Smooth muscle cell of the brain vasculature (primary cell): ENCODE measurements at places on chromosomes 6 and 20.

DNA sequence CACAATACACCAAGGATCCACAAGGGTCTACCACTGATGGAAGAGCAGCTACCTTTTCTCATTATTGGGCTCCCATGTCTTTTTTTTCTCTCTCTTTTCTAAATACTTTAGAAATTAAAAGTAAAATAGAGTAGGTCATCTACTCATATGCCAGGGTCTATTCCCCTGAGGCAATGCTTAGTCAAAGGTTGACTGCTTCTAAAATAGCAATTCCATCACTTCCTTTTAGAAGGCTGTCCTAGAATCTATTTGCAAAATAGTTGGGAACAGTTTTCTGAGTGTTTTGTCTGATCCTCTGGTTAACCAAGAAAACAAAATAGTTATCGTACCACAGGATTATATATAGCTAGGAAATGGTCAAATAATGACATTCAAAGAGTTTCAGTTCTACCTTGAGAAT, 174.1 kb downstream of the COL21A1 start:
- DNase-seq: no peak

GRCh38 chr6:170139531-170139930, 151.3 kb downstream of the DLL1 start:
- no peak for DNase-seq

- no peak for DNase-seq
Measured at GRCh38 chr20:43284486-43284885, 94.8 kb upstream of the PTPRT start.

GRCh38 chr20:50628853-50629669, 62.3 kb downstream of the RIPOR3 start:
- no peak for DNase-seq

GRCh38 chr20:4507288-4507719, 214.4 kb upstream of the PRND start:
- DNase-seq: no peak

DNA sequence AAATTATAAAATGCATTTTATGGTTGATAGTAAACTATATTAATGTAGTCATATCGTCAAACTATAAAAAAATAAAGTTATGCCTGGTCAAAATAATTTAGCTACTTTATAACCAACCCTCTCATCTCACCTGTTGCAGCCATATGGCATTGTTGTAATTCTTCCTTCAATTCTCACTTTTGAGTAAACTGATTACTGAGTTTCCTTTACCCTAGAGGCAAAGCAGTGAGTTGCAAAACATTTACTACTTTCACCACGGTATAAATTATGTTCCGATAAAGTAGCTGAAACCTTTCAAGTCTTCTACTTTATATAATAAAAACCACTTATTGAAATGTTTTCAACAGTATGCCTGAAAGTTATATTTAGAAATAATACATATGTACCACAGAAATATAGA, 113.8 kb downstream of the AHI1 start:
- DNase-seq: no peak

- DNase-seq: no peak
Measured at GRCh38 chr6:138682704-138683527, 90.7 kb upstream of the CCDC28A start.

GRCh38 chr20:10696650-10697049, 22.9 kb upstream of the JAG1 start:
- DNase-seq: no peak

DNA sequence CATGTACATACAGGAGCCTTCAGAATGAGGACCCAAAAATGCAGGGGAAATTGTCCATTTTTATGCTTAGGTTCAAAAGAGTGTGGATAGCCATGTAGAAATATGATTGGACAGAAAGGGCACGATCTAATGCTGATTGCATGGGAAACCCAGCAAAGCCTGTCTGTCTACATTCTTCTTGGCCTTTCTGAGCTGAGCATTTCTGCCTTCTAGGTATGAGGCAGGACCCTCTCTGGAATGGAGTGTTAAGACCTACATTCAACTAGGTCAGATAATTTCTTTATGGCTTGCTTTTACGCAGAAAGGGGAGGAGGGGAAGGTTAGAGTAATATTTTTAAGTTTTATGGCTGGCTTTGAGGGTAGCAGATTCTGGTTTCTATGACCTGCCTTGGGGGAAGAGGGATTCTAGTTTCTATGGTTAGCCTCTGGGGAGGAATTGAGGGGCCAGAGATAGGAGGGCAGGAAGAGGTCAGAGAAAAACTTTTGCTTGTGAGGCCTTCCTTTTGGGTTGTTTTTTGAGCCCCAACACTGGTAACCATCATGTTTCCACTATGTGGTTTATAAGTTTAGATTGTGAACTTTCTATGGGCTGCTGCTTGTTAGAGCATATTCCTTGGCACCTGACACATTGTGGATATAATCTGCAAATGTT, 63.5 kb downstream of the LYRM2 start:
- no peak for DNase-seq

GRCh38 chr20:46135856-46136633, 17.9 kb downstream of the CD40 start:
- DNase-seq: no peak

DNA sequence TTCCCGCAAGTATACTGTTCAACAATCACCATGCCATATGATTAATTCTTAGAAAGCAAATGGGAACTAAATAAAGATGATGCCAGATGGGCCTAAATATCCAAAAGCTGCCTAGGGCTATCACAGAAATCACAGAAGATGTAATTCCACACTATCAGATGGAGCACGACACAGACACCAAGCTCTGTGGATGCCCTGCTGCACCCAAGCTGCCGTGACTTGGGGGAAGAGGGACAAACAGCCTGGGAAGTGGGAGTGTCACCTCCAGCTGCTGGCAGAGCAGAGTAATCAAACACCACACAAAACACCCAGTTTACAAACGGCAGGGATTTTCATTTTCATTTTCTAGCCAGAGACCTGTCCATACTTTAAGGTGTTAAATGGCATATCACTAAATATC, 35.7 kb downstream of the PDE10A start:
- no peak for DNase-seq

- DNase-seq: no peak
Measured at GRCh38 chr20:3787324-3788014, 929 bp upstream of the CENPB start.

DNA sequence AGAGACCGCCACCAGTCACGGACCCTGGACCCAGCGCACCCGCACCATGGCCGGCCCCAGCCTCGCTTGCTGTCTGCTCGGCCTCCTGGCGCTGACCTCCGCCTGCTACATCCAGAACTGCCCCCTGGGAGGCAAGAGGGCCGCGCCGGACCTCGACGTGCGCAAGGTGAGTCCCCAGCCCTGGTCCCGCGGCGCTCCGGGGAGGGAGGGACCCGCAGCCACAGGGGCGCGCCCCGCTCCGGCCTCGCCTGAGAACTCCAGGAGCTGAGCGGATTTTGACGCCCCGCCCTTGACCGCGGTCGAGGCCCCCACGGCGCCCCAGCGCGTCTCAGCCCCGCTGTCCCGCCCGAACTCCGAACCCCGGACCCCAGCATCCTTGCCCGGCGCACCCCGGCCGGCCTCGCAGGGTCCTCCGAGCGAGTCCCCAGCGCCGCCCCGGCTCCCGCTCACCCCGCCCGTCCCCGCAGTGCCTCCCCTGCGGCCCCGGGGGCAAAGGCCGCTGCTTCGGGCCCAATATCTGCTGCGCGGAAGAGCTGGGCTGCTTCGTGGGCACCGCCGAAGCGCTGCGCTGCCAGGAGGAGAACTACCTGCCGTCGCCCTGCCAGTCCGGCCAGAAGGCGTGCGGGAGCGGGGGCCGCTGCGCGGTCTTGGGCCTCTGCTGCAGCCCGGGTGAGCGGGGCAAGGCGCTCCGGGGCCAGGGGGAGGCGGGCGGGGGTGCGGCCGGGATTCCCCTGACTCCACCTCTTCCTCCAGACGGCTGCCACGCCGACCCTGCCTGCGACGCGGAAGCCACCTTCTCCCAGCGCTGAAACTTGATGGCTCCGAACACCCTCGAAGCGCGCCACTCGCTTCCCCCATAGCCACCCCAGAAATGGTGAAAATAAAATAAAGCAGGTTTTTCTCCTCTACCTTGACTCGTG, at the start of gene OXT:
TSS of gene OXT (plus strand) at position 11 of the 920 bp plus-strand sequence. CDS start at position 47, 36 bp downstream.
- DNase-seq: no peak

DNA sequence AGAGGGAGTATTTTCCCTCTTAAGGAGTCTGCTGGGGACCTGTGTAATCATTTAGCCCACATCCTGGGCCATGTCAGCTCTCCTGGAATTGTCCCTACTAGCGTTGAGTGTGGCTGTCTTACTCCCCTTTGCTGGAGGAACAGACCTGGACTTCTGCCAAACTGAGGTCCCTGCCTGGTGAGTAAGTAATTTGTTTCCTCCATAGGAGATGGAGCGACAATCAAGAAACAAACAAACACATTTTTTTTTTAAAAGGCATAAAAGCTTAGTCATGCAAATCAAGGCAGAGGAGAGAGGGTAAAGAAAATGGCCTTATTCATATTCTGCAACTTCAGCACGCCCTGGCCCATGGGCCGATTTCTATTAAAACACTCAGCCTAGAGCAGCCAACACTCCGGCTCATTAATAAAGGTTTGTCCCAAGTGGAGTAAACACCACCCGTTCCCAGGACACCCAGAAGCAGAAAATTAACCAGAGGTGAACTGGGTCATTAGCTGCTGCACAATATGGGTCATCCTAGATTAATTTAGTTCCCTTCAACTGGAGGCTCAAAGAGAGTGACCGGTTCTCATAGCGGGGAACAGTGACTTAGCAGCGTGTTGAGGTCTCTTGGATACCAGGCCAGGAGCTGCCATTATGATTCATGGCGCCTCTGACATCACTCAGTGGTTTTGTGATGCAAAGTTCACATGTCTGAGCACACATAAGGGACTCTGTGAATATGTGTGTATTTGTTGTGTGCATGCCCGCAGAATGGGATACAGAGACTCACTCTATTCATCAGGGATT, 165.0 kb upstream of the SULF2 start:
- no peak for DNase-seq

GRCh38 chr6:116842459-116842858, 13.6 kb upstream of the GPRC6A start:
- DNase-seq: no peak

- no peak for DNase-seq
Measured at GRCh38 chr6:44305200-44305725, 7.9 kb downstream of the AARS2 start.

DNA sequence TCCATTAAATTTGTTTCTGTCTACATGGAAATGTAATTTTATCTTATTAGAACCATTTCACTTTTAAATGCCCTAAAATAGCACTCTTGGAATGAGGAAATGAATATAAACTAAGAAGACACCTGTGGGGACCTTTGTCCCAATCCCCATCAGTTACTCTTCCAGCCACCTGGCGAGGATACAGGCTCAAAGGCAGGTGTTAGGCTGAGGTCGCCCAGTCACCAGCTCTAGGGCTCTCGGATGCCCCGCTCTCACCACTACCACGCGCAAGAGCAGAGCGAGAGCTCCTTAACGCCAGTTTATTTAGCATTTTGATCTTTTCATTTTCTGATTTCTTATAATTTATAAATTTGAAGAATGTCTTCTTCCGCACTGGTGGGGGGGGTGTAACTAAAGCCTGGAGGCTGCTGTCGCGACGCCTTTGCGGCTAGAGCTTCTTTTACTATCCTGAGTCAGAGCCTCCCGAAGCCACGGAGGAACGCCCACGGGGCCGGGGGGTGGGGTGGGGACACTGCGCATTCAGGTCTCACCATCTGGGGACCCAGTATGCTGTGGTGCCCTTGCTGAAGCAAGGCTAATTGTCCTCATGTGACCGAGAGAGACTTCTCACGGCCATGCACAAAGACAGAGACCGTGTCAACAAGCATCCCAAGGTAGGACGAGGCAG, 38.7 kb upstream of the AFDN start:
- DNase-seq: no peak

GRCh38 chr6:317060-317447, 24.8 kb downstream of the DUSP22 start:
- no peak for DNase-seq

DNA sequence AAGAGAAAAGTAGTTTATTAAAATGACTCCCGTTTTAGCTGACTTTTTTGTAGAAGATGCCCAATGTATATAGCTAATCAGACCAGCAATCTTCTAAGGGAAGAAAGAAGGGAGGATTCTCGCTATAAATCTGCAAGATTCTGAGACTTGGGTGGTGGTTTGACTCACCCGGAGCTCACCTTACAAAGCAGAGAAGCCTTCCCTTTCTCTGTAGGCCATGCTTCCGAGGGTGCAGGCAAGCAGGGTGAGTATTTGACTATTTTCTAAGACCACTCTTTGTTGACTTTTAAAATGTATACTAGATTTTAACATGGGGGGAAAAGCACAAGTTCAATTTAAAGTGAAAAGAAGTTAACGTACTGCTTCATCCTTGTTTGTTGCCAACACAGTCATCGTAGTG, 2.7 kb downstream of the OLIG3 start:
- DNase-seq: no peak

DNA sequence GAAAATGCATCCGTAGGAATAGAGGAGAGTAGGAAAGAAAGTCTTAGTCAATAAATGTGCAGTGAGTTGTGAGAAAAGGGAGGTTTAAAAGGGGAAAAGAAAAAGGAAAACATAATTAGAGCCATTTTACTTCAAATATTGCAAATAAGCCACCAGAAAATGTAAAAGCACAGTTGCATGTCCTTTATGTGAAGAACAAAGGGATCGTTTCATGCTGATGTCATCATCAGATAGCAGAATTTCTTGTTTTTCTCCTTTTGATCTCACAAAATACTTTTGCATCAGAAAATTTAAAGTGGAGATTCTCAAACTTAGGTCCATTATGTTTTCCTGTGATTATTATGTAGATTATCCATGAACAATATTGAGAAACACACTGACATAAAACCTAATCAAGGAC, 166.7 kb downstream of the HAO1 start:
- no peak for DNase-seq

DNA sequence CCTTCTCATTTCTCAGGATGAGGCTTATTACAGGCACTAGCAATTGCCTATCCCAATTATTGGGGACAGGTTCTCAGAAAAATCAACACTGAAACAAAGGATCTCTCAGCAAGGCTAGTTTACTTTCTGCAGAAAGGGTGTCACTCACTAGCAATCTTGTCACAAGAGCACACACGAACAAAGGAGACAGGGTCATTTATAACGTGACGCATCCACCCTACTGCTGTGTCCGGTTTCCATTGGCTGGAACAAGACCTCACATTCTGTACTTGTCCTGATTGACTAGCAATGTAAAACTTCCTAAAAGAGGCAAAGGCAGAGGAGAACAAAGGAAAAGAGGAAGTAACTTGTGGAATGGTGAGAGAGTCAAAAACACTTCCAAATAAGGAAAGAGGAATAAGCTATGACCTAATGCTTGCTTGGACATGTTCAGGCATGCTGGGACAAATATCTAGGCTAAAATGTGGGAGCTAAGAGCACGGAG, 160.2 kb upstream of the STXBP5 start:
- DNase-seq: no peak

DNA sequence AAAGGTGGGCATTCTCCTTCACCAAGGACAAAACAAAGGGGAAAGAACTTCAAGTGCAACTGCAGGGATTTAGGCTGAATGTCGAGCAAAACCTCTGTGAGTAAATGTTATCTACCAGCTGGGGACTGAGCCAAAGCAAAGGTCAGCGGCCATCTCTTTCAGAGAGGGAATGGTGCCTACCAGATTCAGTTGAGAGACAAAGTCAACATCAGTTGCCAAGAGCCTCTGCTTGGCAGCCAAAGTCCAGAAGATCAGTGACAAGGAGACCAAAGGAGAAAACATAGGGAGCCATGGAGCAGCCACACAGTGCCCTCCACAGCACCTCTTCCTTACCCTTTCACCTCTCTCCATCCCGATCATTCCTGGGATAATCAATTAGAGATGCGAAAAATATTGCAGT, 472.5 kb downstream of the KIF16B start:
- no peak for DNase-seq
